ENCODE measurements at places on chromosomes 6 and 20. TPM values are rescaled to one million over a fixed set of nuclear protein-coding genes. Genes with fewer than 3 reads are reported as not detected.

Gene VWA7
- 1.9 TPM for total RNA-seq

Gene CDH4
- not detected for total RNA-seq

Gene BIRC7
- not detected for total RNA-seq

Gene PPP1R3G
- total RNA-seq = 3.2 TPM

Gene POPDC3
- total RNA-seq = 41.4 TPM

- DNase-seq = no peak
Observed at GRCh38 chr6:82033631-82034211, 213.8 kb downstream of the IBTK start.

DNA sequence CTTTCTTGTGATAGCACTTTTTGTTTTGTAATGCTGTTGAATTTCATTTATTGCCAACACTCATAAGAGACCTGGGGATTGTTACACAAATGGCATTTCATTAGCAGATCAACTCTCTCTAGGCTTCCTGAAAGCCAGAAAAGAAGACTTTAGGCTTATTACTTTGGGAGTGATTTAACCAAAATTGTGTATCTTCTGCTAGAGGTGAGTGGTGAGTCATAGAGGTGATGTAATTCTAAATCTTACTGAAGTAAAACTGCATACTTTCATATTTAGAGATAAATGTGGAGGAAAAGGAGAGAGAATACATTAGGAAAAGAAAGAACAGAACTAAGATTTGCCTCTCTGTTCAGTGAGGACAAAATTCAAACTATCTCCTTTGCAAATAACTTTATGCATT is 304.7 kb upstream of the RGS17 start:
- DNase-seq = peak; percentile 8

GRCh38 chr6:107801173-107801886 is 22.8 kb downstream of the SCML4 start:
- DNase-seq = no peak

DNA sequence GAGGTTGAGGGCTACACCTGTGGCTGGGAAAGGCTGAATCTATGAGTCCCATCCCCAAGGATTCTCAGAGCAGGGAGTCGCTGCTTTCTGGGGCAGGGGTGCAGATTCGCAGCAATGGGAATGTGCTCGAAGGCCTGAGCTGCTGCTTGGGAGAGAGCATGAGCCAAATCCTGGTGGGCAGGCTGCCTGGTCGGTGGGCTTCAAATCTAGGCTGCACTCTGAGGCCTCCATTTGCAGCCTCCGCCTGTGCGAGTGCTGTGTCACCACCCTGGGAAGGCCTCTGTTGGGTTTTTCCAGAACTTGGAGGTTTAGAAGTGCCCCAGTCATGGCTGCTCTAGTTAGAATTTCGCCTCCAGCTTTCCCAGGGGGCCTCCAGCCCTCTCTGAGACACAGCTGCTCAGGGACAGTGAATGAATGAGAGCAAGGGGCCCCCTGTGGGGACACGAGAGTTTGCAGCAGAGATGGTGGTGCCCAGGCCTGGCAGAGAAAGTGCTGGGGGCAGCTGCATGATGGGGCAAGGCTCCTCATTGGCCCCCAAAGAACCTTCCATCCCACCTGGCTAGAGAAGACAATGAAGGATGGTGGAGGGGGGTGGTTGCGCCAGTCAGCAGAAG is 31.1 kb upstream of the RNF24 start:
- DNase-seq = no peak

GRCh38 chr6:161003336-161003735 is 11.8 kb downstream of the MAP3K4 start:
- DNase-seq = no peak

DNA sequence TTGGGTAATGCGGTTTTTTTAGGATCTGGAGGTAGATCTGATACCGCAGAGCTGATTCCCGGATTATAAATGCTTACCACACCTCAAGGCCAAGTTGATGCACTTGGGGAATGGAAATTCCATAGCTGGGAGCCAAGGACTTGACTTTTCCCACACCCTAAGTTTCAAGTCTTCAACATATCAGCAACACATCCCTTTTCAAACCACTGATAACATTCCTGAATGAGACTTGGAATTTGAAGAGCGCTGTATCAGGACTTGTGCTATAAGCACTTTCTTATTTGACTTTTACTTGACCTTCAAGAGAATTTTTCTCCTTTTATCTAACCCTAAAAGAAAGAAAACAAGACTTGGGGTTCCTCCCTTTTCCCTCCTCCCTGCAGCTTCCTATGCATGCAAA is 90.6 kb upstream of the NAA20 start:
- no peak for DNase-seq

DNA sequence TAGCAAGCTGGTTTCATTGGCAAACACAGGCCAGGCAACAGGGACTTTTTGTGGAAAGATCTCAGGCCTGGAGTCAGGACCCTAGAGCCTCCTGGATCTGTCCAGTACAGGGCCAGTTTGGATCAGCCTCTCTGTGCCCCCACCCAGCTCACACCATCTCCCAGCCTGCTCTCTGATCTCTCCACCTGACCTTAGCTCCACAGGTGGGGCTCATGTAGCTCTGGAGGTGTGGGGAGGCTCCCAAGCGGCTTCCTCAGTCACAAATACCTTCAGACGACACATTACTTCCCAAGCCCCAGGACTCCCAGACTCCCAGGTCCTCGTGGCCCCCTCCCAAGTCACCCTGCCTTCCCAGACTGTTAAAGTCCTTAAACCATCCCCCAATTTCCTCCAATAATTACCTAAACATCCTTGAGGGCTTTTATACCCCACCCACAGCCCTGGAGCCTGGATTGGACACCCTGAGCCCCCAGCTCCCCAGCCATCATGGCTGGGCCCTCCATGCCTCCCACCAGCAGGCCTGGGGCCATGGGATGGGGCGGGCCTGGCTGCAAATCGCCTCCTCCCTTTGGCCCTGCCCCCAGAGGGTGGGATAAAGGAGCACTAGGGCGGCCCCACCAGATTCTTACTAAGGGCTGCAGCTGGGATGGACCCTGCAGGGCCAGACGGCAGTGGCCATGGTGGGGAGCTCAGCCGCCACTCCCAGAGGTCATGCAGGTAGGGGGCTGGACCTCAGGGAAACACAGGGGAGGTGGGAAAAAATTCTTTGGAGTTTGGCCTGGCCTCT is 15.9 kb upstream of the FANCE start:
- no peak for DNase-seq

DNA sequence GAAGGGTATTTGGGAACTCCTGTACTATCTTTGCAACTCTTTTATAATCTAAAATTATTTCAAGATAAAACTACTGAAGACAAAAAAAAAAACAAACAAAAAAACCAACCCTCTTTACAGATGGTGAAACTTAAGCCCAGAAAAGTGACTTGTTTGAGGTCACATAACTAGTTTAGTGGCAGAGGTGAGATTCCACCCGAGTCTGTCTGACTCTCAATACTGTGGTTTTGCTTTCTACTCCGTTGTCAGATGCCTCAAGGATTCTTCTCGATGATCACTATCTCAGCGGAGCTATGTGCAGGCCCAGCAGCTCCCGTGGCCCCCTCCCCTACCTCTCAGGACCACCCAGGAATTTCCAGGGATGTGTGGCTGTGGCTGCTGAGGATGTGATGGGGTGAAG is 36.1 kb upstream of the KCNB1 start:
- no peak for DNase-seq

DNA sequence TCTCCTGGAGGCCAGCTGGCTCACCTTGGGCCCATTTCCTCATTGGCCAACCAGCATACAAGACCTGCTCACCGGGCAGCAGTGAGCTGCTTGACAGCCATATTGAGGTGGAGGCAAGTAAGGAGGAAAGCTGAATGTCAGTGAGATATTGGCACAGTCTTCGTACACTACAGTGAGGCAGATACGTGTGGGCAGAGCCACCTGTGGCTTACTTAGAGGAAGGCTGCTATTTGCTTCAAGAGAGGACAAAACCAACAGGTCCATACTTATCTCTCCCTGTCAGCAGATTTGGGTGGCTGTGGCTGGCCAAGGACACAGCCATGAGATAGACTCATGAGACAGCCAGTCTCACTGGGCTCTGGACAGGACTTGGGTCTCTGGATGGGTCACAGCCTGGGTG is 15.1 kb upstream of the MCM3 start:
- no peak for DNase-seq

DNA sequence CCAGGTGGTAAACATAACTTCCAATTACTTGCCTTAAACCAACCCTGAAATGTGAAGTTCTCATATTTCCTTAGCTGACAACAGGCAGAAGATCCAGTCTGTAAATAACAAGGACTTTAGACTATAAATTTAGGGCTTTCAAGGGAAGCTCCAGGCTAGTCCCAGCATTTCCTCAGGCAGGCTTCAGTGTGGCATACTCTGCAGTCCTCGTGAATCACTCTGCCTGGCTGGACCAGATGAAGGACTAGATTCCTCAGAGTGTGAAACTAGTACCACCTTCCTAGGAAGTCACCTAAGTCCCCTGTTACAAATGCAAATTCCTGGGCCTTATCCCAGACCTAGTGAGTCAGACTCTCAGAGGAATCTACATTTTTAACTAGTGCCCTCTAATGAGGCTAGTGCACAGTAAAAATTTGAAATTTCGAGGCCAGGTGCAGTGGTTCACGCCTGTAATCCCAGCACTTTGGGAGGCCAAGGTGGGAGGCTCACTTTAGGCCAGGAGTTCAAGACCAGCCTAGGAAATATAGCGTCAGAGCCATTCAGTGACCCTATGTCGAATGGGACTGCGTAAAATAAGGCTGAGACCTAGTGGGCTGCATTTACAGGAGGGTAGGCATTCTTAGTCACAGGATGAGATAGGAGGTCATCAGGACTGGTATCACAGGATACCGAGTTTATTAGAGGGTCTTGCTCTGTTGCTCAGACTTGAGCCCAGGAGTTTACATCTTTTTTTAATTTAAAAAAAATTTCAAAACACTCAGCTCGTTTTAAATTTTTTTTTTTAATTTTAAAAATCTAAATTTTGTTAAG is 279.6 kb upstream of the JARID2 start:
- DNase-seq = peak; percentile 40

GRCh38 chr6:37135835-37136694 is 33.9 kb upstream of the PIM1 start:
- peak; percentile 78 for DNase-seq

- no peak for DNase-seq
Observed at GRCh38 chr20:36181934-36182603, 27.5 kb downstream of the EPB41L1 start.

DNA sequence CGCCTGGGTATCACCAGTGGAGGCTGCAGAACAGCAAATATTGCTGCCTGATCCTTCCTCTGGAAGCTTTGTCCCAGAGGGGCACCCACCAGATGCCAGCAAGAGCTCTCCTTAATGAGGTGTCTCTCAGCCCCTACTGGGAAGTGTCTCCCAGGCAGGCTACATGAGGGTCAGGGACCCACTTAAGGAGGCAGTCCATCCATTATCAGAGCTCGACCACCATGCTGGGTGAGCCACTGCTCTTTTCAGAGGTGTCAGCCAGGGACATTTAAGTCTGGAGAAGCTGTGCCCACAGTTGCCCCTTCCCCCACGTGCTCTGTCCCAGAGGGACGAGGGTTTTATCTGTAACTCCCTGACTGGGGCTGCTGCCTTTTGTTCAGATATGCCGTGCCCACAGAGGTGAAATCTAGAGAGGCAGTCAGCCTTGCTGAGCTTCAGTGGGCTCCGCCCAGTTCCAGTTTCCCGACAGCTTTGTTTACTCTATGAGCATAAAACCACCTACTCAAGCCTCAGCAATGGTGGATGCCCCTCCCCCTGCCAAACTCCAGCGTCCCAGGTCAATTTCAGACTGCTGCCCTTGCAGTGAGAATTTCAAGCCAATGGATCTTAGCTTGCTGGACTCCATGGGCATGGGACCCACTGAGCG is 25.9 kb upstream of the AIG1 start:
- peak; percentile 32 for DNase-seq

DNA sequence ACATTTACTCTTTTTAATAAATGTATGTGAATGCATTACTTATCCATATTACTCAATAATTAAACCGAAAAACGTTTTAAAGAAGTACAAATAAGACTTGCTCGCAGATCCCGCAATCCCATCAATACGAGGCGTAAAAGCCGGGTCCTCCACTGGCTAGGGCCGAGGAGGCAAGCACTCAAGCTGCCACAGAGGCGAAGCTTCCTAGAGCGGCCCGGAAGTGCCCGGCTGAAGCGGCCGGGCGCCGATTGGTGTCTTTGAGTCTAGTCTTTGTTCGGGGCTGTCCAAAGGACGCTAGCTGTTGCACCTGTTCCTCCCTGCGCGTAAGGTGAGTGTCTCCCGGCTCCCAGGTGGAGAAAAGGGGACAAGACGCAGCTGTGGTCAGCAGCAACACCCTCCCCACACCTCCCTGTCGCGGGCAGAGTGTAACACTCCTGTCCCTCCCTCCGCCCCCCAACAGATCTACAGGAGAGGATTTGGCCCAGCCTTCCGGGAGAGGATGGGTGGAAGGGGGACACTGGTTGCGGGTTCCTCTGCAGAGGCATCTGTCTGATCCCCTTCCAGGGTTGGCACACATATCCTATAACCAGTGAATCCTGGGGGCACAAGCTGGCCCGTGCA is at the start of gene ZSCAN16:
Gene ZSCAN16 (plus strand): TSS at position 260 of the 621 bp plus-strand sequence. CDS start 835 bp downstream, outside the sequence.
- DNase-seq = peak; percentile 91

GRCh38 chr6:14455427-14455826 is 337.9 kb downstream of the CD83 start:
- no peak for DNase-seq

- no peak for DNase-seq
Observed at GRCh38 chr6:2942914-2943563, 28.3 kb downstream of the SERPINB6 start.

- DNase-seq = no peak
Observed at GRCh38 chr6:165571721-165572132, 91.3 kb downstream of the PDE10A start.
